Panc1 (cell line): ENCODE measurements at places on chromosomes 7 and 10. TPM values are rescaled to one million over a fixed set of nuclear protein-coding genes. Genes with fewer than 3 reads are reported as not detected.
A peak's percentile ranks its signal among the peaks of the same experiment; 100 is the strongest.

RNF148 gene
- not detected for total RNA-seq

RASA4B gene
- 1.2 TPM for total RNA-seq

FAM180A gene
- total RNA-seq, result not detected

CUTC gene
- 37.0 TPM for total RNA-seq

- no peak for DNase-seq
- H3K36me3 ChIP-seq, result no peaks in the 10 kb centered on the region
- peaks cover 2% of the 10 kb centered on the region; the same call in 1 of the 2 replicates for H3K27me3 ChIP-seq
- no peak overlapping the region for H3K27ac ChIP-seq
- no peaks in the 10 kb centered on the region for H3K4me1 ChIP-seq
Observed at GRCh38 chr10:124250506-124250905, 157.1 kb upstream of the CHST15 start.

DNA sequence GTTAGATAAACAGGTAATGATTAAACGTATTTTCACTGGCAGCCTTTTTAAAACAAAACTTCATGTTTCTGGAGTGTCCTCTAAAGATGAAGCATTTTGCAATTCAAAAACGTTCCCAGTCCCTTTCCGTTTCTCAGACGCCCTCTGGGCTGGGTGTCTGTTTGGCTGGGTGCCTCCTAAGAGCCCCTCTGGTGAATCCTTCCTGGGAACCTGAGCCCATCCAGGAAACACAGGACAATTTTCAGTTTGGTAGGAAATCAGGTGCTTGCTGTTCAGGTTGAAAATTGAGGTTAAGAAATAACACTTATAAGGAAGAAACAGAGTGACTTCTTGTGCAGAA lies 76.7 kb downstream of the CHN2 start:
- no peaks in the 10 kb centered on the region for H3K36me3 ChIP-seq
- no peak for DNase-seq
- H3K27ac ChIP-seq, result no peak overlapping the region
- H3K4me3 ChIP-seq, result no peak overlapping the region
- no peaks in the 10 kb centered on the region for H3K27me3 ChIP-seq

- no peak for DNase-seq
- H3K36me3 ChIP-seq, result no peaks in the 10 kb centered on the region
- H3K27ac ChIP-seq, result peak overlapping the region; percentile 24; the same call in 1 of the 2 replicates
- H3K4me3 ChIP-seq, result no peak overlapping the region
Observed at GRCh38 chr10:77940627-77941026, 14.1 kb upstream of the DLG5 start.

- no peaks in the 10 kb centered on the region for H3K36me3 ChIP-seq
- peak overlapping the region; percentile 73; the same call in 1 of the 2 replicates for H3K27ac ChIP-seq
Observed at GRCh38 chr10:4332764-4333458, 493.1 kb upstream of the AKR1E2 start.

GRCh38 chr10:78259391-78259790 lies 225.7 kb downstream of the RPS24 start:
- H3K36me3 ChIP-seq, result no peaks in the 10 kb centered on the region
- H3K27ac ChIP-seq, result no peak overlapping the region
- no peaks in the 10 kb centered on the region for H3K27me3 ChIP-seq
- DNase-seq, result no peak

DNA sequence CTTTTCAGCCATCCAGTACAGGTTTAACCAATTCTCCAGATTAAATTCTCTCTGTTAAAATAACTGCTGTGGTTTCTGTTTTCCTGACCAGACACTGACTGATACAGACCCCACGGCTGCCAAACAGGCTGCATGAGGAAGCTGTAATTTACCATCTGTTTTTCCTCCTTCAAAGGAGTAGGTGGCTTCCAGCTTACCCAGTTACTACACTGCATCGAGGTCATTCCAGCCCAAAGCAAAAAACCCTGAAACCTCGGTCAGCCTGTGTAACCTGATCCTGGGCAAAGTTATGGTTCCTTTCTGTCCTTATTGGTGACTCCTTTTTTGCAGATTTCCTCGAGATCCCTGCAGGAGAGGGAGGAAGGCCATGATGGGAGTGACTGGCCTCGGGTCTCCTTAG lies 27.9 kb upstream of the LOXL4 start:
- H3K36me3 ChIP-seq, result no peaks in the 10 kb centered on the region
- peaks cover 8% of the 10 kb centered on the region for H3K27me3 ChIP-seq
- H3K4me3 ChIP-seq, result no peak overlapping the region
- no peak overlapping the region for H3K27ac ChIP-seq
- H3K4me1 ChIP-seq, result no peaks in the 10 kb centered on the region
- no peak for DNase-seq

GRCh38 chr7:156162451-156162850 lies 350.2 kb upstream of the SHH start:
- no peaks in the 10 kb centered on the region for H3K4me1 ChIP-seq
- DNase-seq, result no peak
- no peak overlapping the region for H3K27ac ChIP-seq
- no peak overlapping the region for H3K4me3 ChIP-seq

GRCh38 chr10:126331101-126331500 lies 57.2 kb downstream of the ADAM12 start:
- no peaks in the 10 kb centered on the region for H3K4me1 ChIP-seq
- no peak overlapping the region for H3K27ac ChIP-seq
- DNase-seq, result no peak

GRCh38 chr7:100902638-100903037 lies 7.0 kb upstream of the ACHE start:
- no peak for DNase-seq
- H3K27me3 ChIP-seq, result no peaks in the 10 kb centered on the region
- no peaks in the 10 kb centered on the region for H3K4me1 ChIP-seq
- no peaks in the 10 kb centered on the region for H3K36me3 ChIP-seq
- no peak overlapping the region for H3K27ac ChIP-seq
